ENCODE measurements at places on chromosomes 7 and 10.

- no peak for DNase-seq
These were observed 8.7 kb downstream of the TTYH3 start for GRCh38 chr7:2640482-2640830.

- no peak for DNase-seq
These were observed 423 bp downstream of the LSM5 start for GRCh38 chr7:32489788-32490126.

DNA sequence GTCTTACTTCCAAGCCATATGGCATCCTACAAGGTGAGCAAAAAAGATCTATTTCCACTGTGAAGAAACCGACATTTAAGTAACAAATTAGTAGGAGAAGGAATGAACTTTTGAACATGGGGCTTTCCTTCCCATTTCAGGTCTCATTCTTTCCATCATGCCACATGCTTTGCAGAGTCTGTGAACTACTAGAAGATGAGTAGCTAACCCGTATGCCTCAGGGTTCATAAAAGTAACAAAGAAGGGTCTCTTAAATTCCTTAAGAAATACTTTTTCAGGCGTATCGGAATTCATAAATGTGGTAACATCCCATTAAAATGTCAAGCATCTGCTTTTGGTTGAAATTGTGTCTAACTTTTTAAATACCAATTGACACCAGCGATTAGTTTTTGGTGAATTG is 81.3 kb upstream of the TNS3 start:
- no peak for DNase-seq

DNA sequence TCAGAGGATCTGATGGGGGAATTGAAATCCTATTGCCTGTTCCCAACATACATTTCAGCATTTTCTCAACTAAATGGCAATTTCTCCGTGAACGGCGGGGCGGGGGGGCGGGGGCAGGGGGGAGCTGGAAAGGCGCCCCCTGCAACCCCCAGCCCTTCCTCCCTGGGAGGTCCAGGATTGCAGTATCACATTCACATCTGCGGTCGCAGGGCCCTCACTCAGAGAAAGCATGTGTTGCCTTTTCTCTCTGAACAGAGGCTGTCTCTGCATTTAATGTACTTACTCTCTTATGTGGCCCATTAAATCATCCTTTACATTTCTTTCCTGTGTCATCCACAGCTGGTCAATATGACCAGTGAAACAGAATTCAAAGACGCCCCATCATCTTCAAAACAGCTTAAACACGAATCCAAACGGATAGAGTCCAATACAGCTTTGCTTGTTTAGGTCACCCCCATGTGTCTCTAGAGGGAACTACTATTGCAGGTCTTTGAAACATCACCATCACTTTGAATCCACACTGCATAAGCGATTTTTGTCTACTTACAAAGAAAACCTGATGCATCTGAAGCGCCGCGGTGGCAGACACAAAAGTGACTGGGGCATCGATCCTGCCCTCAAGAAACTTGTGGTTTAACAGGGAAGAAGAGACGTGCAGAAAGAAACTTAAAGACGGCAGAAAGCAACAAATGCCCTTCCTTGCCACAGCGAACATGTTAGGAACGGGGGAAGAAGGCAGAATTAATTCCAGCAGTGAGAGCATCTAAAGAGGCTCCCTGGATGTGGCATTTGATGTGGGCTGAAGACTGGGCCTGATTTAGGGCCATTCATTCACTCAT is 17.0 kb upstream of the ECHDC3 start:
- peak; percentile 94 for DNase-seq

DNA sequence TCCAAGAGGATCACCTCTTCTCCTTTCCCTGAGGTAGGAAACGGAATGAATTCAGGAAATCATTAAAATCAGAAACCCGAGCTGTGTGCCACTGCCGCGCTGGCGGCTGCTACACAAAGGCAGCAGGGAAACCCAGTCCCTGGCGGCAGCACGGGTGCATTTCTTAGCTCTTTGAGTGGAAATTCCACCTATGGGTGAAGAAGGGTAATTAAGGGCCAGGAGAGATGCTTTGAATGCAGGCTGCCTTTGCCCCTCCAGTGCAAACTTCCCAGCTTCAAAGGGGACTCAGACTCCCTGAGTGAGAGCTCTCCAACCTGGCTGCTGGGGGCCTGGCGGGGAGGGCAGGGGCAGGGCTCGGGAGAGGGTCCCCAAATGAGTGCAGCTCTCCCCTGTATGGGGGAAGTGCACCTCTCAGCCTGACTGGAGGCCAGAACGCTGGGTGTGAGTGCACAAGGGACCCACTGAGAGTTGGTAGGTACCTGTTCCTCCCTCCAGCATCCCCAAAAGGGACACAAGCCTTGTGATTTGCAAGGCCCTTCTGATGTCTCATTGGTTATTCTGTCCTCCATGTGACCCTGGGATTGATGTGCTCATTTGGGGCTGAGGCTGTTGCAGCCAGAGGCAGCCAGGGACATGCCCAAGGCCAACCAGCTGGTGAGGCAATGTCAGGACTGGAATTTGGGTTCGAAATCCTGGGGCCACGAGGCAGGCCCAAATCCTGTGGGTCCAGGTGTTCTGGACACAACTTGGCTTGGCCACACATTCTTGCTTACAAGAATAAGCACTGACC is 16.3 kb upstream of the ZMIZ1 start:
- DNase-seq, result peak; percentile 37

DNA sequence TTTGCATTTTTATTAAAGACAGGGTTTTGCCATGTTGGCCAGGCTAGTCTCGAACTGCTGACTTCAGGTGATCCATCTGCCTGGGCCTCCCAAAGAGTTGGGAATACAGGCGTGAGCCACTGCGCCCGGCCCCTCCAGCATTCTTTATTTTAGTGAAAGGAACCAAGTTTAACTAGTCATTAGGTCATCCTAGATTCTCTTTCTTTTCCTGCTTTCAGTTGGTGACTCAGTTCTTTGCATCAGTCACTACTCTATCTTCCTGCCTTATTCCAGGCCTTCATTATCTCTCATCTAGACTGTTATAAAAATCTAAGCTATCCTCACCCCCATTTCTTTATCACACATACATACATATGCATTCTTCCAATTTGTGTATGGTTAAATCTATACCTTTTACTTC is 63.7 kb downstream of the PRSS58 start:
- DNase-seq, result no peak

- DNase-seq, result no peak
These were observed 63.4 kb downstream of the ABI1 start for GRCh38 chr10:26797340-26797739.

DNA sequence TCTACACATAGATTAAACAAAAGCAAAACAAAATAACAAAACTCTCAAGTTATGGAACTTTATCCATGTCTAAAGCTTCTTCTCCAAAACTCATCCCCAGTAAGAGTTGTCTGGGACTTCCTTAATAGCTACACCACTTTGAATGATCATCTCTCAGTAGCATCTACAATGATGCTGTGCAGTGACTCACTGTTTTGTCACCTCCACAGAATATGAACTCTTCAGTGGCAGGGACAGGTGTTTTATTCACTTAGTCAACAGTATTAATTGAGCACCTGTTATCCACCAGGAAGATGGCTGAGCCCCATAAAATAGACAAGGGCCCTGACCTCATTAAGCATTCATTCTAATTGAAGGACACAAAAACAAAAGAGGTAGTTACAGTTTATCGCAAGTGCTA is 350.7 kb downstream of the ELMO1 start:
- DNase-seq, result no peak
